ENCODE measurements at places on chromosomes 4 and X.

DNA sequence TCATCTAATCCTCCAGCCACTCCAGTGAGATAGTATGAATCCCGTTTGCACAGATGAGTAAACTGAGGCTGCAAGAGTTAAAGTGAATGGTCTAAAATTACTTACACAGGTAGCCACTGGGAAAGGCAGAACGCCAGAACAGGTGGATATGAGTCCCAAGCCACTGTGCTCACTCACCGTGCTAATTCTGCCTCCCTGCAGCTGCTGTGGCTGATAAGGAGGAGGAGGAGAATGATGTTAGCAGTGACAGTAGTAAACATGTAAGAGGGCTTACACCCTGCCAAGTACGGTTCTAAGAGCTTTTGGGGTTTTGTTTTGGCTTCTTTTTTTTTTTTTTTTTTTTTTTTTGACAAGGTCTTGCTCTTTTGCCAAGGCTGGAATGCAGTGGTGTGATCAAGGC lies 90.5 kb upstream of the PRPS2 start:
- no peak for DNase-seq

DNA sequence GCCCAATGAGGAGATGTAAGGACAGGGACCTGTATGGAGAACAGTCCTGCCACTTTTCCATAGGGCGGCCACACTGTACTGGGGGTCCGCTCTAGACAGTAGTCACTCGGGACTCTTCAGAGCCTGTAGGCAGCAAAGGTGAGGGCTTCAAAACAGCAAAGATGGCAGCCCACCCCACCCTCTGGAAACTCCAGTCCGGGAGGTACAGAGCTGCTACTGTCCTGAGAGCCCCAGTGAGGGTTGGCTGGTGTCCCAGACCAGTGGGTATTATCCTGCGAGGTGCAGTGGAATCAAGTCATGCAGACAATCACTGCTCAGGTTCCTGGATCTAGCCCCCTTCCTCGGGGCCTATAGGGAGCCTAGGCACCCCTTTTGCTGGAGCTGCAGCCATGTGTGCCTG lies 784.6 kb upstream of the GRID2 start:
- DNase-seq = no peak

DNA sequence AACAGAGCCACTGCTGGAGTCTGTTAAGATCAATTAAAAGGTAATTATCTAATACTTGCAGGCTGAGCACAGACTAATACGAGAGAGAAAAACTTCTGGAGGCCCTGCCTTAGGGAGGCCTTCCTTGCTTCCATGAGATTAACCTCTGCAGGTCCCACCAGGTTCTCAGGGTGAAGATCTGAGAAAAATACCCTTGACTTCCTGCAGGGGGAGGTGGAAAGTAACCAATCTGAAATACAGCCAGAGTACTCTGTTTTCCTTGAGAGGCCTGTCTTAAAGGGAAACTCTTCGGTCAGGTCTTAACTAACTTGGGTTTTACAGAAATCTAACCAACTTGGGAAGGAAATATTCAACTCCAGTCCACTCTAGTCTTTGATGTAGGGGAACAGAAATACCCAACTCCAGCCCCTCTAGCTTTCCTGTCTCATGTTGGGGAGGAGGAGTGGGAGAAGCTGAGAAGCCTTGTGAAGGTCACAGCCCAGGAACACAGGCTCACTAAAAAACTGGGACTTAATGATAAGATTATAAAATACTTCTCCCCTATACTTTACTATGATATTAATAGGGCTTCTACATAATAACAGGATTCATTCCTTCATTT lies 77.1 kb downstream of the TBCK start:
- peak; percentile 50 for DNase-seq

- DNase-seq = no peak
These were observed 54.5 kb upstream of the EXOC1L start for GRCh38 chr4:55765070-55765469.

DNA sequence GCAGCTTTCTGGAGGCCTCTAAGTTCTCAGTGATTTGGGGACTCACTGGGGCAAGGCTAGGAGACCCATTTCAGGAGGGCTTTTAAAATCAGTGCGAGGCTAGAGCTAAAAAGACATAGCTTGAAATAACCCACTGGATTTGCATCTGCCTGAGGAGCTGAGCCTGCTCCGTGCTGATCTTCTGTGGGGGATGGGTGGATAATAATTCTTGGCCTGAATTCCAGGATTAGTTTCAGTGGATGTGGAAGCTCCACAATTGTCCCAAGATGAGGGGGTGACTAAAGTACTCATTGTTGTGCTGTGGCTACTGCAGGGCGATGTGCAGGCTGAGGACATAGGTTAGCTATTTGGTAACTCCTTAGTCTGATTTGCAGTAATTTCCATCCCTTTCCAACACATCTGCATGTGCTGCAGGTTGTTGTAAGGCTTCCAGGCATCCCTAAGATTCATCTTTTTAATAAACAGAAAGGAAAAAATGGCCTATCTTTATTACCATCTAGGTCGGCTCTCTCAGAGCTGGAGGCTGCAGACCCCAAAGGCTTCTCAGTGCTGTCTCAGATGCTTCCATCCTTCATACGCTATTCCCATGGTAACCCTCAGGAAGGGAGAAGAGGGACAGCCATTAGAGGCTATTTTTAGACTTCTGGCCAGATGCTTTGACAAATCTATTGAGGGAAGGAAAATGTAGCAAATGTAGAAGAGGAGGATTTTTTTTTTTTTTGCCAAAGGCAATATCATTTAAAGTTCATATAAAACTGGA lies 63.4 kb downstream of the GRXCR1 start:
- no peak for DNase-seq

DNA sequence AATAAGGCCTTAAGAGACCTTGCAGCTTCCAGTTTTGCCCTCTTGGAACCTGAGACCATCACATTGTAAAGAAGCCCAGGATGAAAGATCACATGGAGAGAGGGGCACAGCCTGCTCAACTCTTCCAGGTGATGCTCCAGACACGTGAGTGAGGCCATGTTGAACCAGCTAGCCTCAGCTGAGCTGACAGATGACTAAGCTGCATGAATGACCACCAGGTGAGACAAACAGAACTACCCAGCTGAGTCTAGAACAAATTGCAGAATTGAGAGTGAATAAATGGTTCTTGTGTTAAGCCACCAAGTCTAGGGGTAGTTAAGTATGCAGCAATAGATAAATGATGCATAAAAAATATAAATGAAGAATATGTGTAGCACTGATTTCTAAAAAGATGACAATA lies 16.8 kb upstream of the GPR82 start:
- no peak for DNase-seq

DNA sequence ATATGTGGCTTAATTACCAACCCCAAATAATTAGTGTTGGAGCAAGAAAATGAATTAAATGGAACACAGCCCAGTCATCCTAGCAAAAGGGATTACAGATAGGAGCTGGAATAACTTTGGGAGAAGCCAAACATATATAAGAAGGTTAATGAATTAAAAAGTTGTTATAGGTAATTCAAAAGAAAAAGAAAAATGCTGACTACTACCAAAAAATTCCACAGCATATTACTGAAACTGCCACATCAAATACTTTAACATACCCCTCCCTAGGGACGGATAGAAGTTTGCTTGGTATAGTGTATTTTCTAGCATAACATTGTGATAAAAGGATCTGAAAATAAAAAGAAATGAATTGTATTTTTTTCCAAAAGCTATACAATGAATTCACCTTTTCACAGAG lies 99.5 kb downstream of the ENOX2 start:
- DNase-seq = no peak
